ENCODE measurements at places on chromosomes 6 and 20.

DNA sequence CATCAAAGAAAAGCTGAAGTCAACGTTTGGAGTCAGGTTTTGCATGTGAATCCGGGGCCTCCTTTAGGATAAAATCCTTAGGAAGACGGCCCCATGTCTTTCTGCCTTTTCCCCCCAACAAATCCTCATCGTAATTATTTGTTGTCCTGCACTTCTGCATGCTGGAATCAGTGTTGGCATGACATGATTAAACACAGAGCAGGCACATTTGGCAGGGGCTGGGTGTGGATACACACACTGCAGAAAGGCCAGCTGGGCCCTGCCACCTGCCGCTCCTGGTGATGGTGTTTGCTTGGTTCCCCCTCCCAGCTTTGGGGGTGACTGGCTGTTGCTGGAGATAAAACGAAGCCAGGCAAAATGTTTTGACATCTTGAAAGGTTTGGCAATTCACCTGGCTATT, 46.3 kb upstream of the FOXA2 start:
- DNase-seq = no peak

- no peak for DNase-seq
These were observed 962.7 kb downstream of the GRIK2 start for GRCh38 chr6:102356170-102356569.

GRCh38 chr6:15715060-15715459, 52.2 kb upstream of the DTNBP1 start:
- no peak for DNase-seq

- DNase-seq = no peak
These were observed 46.6 kb downstream of the CLIC5 start for GRCh38 chr6:45969026-45969425.

DNA sequence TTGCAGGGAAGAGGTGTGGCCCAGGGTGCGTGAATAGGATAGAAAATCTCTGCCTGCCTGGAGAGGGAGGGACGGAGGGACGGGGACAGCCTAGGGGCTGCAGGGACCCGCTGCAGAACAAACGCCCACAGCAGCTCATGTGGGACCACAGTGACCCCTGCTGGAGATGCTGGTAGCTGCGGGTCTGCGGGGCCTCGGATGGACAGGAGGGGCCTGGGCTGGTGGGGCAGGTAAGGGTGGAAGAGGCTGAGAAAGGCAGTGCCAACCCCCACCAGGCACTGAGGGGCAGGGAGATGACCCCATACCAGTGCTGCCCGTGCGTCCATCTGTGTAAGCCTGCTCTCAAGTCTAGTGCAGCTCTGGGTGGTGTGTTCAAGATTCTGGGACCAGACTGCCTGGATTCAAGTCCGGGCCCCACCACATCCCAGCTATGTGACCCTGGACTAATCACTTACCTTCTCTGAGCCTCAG, 39.4 kb downstream of the KIAA1755 start:
- peak; percentile 72 for DNase-seq

- DNase-seq = no peak
These were observed 36.3 kb downstream of the SLC52A3 start for GRCh38 chr20:731891-732560.

DNA sequence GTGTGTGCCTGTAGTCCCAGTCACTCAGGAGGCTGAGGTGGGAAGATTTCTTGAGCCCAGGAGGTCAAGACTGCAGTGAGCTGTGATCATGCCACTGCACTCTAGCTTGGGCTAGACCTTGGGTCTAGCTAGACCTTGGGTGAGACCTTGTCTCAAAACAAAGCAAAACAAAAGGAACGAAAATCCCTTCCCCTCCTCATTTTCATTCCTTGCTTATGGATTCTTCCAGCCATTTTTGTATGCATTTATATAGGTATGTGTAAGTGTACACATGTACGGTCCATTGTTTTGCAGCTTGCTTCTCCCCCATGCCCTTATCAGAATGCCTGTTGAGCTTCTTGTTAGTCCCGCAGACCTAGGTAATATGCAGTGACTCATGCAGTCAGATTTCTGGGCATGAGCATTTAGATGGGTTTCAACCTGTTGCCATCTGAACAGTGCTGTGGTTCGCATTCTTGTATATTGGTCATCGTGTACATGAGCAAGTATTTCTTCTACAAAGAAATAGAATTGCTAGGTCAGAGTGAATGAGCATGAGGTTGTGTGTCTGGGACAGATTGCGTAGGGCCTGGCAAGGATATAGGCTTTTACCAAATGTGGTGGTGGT, 73.2 kb downstream of the ATRN start:
- no peak for DNase-seq

DNA sequence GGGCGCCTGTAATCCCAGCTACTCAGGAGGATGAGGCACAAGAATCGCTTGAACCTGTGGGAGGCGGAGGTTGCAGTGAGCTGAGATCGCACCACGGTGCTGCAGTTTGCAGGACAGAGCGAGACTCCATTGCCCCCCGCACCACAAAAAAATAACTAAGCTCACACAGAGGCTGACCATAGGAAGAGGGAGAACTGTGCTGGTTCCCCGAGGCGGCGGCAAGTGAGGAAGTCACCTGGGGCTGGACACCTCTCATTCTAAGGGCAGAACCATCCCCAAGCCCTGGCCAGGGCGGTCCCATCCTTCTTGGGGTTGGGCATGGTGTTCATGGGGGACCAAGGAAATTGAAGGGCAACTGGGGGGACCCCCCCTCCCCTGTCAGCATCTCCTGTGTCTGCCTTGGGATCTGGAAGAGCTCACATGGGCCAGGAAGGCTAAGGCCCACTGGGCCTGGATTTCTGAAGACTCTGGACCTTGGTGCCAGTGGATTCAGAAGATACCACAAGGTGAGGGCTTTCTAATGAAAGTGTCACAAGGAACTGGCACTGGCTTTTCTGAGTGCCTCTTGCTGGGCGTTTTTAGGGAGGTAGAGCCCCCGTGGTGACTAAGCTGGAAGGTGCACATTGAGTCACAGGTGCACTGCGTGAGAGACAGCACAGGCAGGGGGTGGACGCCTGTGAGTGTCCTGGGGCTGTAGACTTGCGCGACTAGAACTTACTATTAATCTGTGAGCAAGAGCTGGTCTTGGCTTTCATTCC, 11.5 kb downstream of the IRF4 start:
- DNase-seq = no peak

GRCh38 chr6:157596461-157596860, 215.5 kb downstream of the ZDHHC14 start:
- no peak for DNase-seq

GRCh38 chr20:59451066-59451630, 150.7 kb downstream of the EDN3 start:
- DNase-seq = no peak

- DNase-seq = peak; percentile 7
These were observed 603.2 kb downstream of the RNF144B start for GRCh38 chr6:18990059-18990978.

DNA sequence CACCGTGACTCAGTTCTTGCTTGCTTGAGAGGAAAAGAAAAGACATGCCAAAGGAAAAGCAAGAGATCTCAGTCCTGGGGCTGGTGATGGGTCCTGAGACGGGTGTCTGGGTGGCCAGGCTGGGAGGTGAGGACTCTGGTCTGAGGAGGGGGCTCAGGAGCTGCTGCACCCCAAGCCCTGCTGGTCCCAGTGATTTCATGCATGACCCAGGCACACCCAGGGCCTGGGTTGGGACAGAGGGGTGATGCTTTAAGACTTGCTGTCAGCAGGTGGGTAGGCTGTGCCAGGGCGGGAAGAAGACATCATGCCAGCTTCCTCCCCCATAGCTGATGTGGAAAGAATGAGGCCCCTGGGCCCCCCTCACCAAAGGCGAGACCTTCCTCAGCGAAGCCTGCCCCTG, 65.1 kb upstream of the PMEPA1 start:
- DNase-seq = no peak

DNA sequence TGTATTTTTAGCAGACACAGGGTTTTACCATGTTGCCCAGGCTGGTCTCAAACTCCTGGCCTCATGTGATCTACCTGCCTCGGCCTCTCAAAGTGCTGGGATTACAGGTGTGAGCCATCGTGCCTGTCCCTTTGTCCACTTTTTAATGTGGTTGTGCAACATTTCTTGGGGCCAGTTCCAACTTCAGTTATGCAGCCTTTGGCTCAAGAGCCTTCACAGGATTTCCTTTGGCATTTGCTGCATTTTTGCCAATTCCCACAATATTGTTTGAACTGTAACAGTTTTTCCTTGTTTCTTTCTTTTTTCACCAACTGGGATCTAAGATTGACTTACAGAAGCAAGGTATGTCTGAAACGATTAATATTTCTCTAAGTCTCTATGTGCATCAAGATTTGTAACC, 63.6 kb downstream of the EDN1 start:
- DNase-seq = no peak

DNA sequence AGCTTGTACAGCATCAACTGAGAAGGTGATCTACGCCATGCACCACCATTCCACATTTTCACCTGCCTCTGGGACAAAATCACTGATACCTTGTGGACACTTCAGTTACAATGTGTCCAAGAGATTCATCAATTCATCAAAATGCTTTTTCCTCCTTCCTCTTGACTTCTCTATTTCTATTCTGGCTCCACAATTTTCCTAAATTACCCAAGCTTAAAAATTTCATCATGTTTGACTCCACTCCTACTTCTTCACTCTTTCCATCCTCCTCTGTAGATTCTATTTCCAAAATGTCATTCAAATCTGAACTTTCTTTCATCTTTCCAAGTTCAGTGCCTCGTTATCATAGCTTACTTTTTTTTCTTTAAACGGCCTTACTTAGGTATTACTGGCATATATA, 172.2 kb downstream of the BTBD9 start:
- no peak for DNase-seq

DNA sequence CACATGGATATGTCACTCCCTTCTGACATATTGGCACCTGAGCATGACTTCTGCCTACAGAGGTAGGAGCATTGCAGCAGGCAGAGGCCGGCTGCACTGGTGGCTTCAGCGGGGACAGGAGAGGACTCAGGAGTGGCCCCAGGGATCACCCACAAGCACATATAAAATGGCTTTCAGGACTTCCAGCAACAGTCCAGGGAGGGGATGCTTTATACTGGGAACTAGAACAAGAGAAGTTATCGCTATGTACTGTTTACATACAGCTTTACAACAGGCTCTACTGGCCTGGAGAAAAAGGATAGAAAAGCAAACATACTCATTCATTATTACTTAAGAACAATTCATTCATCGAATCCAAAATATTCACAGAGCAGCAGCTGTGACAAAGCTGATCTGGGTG, 337.8 kb downstream of the THBS2 start:
- no peak for DNase-seq

DNA sequence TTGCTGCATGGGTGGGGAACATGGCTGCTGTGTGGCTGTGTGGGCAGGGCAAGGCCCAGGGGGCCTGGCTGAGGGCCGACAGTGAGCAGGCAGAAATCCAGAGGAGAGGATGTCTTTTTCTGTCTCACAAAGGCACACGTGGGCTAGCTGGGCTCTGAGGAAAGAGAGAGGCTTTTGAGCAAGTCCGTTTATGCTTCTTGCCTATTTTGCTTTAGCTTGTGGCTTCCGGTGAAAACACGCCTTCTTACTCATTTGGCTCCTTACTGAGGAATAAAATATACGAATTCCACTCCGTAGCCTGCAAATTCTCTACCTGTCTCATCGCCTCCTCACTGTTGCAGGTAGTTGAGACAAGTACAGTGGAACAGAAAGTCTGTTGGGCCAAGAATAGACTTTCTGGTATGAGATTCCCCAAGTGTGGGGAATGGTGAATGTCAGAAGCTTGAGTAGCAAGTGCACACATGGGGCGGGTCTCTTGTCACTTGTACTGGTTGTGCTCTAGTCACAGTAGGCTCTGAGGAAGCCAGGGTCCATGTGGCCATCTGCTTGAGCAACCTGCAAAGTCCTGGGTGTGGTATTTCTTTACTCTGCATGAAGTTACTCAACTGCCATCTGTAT, 28.4 kb downstream of the WRNIP1 start:
- no peak for DNase-seq

DNA sequence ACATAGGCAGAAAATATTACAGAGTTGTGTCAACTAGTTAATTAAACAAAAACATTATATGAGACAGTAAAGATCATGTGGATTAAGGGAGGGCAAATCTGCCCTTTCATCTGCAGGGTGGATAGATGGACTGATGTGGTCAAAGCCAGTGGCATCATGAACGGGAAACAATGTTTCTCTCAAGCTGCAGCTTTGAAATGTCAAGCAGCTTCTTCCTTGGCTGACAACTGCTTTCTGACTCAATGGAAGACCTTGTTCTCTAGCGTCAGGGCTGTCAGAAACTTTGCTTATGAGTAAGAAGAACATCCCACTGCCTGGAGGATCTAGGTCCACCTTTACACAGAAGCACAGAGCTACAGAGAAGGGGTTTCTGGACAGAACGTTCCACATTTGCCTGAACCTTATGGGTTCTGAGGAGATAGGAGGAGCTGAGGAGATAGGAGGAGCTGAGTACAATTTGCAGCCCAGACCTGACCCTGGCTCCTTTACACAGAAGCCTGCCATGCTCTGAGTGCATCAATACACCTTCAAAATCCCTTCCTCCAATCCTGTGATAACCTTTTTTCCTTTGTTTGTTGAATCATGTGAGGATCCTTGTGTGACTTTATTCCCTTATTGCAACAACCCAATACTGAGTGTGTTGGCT, 6.1 kb downstream of the CST5 start:
- no peak for DNase-seq

DNA sequence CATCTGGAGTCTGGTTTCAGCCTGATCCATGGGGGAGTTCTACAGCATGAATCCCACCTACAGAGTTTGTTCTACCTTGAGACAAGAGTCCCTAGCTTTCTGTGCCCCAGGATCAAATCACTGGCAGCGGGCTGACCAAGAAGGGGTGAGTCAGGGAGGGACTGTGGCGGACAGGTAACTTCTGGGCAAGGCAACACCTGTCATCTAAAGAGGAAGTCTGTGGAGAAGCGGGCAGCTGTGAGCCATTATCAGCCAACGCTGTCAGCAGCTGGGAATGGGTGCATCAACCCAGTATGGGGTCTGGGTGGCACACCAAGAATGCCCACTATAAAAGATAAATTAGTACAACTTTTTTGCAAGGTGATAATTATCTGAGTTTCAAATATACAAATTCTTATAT, 45.9 kb downstream of the UBE3D start:
- no peak for DNase-seq

GRCh38 chr6:50818673-50819072, at the start of gene TFAP2B:
Gene TFAP2B, plus strand, starts transcription at chr6:50818871. Its CDS starts 21 bp downstream, at chr6:50818892.
- DNase-seq = no peak

- peak; percentile 62 for DNase-seq
These were observed 556 bp upstream of the SCAF8 start for GRCh38 chr6:154732538-154733182.

GRCh38 chr20:2337142-2337541, 41.3 kb downstream of the TGM3 start:
- DNase-seq = no peak

GRCh38 chr6:164015088-164015484, 600.6 kb downstream of the QKI start:
- no peak for DNase-seq

- no peak for DNase-seq
These were observed 469.8 kb downstream of the BMP2 start for GRCh38 chr20:7237251-7237650.

GRCh38 chr6:2749969-2750600, 637 bp downstream of the MYLK4 start:
- no peak for DNase-seq

DNA sequence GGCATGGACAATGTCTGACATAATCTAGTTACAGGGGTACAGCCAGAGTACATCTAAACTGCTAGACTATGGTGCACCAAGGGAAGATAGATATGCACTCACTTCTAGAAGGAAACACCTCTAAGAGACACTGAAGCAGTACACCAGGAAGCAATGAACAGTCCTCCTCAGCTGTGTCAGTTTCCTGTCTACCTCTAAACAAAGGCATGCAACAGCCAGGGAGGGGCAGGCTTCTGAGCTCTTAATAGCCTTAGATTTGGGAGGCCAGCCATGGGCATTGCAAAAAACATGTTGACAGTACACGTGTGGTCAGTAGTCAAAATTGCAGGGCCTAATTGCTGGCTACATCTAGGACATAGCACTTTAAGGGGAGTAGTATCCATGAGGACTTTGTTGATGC, 21.4 kb downstream of the CRYBG1 start:
- no peak for DNase-seq

Measured in HS-27A (cell line).